ENCODE measurements at places on chromosomes 16 and 17.

DNA sequence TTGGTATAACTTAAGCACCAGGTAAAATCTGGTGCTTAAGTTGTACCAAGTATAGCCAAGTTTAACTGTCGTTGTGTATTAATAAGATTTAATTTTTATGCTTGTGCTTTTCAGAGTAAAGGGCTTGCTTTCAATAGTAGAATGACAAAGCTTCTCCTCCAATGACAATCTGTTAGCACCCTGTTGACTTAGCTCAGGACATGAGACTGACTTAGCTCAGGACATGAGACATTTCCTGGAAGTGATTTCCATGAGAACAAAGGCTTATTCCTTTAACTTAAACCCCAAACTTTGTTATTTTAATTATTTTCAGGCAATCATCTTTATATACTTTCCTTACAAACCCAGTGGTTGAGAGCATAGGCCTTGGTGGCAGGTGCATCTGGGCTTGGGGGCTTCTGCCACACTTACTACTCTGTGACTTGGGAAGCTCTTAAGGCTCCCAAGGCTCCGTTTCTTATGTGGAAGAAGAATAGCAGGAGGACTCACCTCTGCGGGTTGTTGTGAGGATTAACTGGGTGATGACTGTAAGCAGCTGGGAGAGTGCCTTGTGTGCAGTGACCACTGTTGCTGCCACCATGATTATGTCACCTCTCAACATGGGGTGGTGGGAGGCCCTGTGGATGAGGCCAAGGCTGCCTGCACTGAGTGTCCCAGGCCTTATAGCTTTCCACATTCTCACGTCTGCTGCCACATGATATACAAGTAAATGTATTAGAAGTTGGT lies 59.4 kb upstream of the CMIP start:
- DNase-seq = no peak

DNA sequence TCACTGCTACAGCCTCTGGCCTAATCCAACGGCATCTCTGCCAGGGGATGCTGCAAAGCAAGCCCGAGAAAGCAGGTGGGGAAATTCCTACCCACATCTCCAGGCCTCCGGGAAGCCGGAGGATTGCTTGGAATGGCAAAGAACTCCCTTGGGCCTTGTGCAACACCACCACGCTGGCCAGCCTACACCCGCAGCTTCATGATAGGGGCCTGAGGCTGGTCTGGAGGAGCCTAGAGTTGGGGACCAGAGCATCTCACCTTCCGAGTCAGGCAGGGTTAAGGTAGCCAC lies 20.3 kb downstream of the GGA3 start:
- peak; percentile 21 for DNase-seq

- no peak for DNase-seq
Measured at GRCh38 chr17:57924677-57925076, 30.5 kb downstream of the CUEDC1 start.

DNA sequence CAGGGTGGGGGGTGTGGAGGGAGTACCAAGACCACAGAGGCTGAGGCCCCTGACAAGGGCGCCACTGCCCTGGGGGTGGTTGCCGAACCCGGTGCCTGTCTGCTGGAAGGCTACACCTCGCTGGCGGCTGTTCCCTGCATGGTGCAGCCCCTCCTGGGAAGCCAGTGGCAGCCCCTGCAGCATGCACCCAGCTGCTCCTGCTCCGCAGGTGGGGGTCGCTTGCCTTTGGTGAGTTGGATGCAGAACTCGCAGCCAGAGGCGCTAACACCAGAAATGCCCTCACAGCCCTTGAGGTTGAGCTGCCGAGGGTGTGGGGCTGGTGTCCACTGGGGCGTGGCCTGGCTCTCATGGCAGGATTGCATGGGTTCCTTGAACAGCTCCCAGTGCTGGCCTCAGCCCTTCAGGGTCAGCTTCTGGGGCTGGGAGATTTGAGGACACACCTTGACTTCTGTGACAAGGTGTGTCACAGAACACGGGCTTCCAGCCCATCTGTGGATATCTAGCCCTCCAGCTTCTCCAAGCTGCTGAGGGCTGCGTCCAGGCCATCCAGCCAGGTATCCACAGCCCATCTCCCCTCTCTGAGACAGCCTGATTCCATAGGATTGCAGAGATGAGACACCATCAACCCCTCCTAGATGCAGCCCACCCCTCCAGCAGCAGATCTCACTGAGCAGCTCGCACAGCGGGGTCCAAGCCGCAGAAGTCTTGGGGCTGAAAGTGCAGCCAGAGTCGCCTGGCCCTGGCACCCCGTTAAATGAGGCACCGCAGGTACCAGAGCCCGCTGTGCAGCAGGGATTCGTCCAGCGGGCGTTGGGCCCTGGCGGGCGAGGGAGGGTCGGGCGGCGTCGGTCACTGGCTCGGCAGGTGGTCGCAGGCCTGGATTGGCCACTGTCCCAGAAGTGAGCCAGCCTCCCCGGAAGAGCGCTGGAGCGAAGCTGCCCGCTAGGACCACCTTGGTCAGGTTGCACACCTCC lies 586.3 kb downstream of the KCNJ18 start:
- DNase-seq = no peak

DNA sequence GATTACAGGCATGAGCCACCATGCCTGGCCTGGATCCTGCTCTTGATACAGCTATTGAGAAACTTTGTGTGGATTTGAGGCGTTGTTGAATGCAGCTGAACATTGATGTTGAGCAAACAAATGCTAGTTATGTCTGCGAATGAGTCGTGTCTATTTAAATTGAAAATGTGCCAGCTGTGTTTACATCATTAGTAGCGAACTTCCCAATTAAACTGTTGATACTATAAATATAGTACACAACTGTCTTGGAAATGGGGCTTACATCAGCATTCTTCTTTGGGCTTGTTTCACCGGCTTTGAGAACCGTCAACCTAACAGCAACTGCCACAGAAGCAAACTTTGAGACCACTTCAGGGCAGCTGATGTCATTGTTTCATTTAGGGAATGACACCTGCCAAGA lies 251.9 kb downstream of the RBFOX1 start:
- DNase-seq = no peak

DNA sequence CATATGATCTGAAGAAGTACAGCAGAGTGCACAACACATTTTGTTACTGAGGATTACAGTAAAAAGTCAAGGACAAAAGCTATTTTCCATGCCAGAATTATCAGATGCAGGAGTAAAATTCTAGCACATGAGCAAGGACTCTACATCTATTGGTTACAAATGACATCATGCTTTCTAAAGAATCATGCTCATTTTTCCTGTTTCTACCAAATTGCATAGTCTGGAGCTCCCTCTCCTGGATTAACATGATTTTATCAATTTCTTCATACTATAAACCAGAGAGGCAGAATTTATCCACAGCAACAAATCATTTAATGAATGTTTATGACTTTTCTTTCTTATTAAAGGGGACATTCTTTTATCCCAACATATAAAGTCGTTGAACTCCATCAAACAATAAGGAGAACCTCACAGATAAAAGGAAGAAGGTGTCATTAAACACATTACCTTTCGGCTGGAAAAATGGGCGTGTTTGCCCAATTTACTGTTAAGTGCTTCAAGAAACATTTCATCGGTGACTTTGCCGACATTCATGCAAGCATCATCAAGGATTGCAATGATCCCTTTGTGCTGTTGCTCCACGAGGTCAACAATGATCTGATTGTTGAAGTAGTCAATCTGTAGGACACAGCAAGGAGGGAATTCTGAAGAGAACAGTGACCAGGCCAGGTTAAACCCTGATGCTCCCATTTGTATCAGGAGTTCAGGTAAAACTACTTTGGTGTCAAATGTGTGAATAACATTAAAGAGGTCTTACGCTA lies 121.7 kb downstream of the MYO1D start:
- peak; percentile 77 for DNase-seq

DNA sequence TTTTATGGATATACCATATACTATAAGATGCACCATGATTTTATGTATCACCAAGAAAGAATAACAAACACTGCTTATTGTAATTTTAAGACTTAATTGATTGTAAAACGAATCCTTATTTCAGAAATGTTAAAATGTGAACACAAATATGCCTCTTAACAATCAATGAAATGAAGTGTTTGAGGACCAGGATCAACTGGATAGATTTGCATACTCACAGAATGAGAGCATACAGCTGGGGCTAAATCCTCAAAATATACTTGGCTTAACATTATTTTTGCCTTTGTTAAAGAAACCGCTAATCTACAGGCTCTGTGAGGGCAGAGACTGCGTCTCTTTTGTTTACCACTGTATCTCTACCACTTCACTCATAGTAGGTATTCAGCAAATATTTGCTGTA lies 93.6 kb downstream of the SPACA3 start:
- no peak for DNase-seq

DNA sequence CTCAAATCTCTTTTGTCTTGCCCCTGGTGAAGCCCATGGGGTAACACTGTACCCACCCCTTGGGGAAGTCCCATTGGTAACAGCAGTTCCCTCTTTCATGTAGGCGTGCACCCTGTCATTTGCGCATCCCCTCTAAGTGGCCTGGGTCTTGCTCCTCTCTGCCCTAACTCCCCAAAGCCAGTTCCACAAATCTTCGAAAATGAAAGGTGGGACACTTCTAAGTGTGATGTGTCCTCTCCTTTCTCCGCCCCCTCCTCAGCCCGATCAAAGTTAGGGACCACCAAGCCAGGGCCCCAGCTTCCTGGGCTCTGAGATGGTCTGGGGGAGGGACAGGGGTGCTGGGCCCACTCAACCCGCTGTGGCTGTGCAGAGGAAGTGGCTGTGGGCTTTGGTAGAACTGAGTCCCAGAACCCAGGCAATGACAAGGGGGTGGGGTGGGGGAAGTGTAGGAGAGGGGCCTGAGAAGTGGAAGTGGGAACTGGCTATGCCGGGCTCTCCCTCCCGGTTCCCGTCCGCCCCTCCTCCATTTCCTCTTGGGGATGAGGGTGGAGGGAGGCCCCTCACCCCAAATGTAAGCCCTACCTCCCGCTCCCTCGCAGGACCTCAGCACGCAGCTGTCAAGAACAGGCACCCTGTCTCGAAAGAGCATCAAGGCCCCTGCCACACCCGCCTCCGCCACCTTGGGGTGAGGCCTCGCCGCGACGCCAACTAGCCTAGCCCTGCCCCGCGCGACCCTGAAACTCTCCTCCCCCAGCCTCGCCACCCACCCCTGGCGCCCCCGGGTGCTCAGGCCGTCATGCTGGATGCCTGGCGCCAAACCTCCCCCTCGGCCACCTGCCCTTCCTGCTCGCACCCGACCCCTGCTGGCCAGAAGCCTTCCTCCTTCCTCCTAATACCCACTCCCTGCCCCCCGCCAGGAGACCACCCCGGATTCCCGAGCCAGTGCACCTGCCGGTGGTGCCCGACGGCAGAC lies 8.7 kb downstream of the ABI3 start:
- no peak for DNase-seq

DNA sequence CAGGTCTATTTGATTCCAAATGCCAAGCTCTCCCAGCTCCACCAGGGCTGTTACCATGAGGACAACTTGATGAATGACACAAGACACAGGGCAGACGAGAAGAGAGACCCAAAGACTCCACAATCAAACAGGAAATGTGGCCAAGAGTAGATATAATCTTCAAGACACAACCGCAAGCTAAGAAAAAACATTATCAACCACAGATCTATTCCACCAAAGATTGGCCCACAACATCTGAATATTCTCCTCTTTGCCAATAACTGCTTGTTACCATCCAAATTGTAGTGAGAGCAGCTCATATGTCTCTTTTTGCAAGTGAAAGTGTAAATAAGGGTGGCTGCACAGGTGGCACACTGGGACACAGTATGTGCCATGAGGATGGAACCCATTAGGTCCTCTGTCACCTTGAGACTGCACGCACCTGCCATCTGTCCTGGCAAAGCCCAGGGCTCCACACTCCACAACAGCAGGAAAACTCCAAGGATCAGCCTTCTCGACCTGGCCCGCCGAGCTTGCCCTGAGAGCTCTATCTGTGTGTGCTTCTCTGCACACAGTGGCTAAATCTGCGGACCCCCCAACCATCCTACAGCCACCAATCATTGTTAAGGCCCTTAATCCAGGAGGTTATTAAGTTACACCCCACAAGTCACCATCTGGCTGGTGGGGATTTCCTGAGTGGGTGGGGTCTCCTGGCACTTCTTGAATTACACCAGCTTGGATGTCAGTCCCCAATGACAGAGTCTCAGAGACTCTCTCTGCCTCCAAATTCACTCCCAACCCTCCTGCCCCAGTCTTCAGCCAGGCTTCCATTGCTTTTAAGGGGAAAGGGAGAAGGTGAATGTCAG lies 50.5 kb downstream of the DYNLRB2 start:
- DNase-seq = no peak

- DNase-seq = peak; percentile 57
Measured at GRCh38 chr16:1812732-1813163, 13.9 kb downstream of the HAGH start.

DNA sequence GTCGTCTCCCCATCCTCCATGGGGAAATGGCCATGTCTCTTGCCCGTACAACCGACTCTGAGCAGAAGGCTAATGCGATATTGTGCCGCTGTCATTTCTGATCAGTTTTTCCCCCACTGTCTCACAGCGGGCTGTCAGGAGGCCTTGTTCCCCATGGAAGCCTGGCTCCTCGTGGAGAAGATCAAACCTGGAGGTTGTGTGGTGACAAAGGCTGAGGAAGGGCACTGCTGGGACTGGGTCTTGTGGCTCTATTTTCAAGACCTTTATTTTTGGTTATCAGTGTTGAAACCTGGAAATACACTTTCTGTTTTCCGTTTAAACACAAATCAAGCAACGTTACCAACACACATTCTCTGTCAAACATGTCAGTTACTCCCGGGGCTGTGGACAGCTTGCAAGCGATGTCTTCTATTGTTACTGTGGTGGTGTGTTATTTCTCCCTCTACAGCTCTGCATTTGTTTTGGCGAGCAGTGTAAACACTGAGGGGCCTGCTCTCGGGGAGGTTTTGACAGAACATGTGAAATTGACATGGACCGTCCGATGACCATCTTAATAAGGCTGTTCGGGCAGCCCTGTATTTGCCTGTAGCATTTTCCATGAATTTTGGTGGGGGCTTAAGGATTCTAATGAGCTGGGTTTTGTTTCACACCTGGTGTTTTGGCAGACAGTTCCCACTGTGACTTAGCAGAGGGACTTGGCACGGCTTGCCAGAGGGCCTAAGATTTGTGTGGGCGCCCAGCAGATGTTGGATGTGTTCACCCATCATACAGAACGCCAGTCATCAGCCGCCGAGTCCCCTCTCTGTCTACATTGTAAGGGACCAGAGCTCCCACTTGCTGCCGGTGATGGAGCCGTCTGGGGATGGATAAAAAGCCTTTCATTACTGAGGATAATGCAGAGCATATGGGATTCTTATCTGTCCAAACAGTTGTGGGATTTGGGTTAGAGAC lies 12.5 kb downstream of the RBFOX1 start:
- no peak for DNase-seq

DNA sequence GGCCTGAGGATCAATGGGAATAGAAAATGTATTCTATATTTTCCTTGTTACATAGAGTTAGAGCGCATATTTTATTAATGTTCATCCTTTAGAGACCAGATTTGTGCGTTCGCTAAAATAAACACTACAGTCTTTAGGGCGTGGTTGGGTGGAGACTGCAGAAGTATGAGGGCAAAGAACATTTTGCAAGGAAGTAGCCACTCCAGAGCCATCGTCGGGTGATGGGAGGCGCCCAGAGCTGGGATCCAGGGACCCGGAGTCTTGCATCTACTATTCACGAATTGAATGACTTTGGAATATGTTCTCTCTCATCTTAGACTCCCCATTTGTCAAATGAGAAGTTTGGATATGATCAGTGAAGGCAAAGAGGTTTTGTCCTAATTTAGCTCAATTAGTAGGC lies 154.2 kb upstream of the IRX6 start:
- DNase-seq = no peak
